Common myeloid progenitor, CD34-positive (primary cell): ENCODE measurements at places on chromosomes 13 and 19.

GRCh38 chr19:45791744-45792469, 738 bp downstream of the DMWD start:
- no peak for DNase-seq

DNA sequence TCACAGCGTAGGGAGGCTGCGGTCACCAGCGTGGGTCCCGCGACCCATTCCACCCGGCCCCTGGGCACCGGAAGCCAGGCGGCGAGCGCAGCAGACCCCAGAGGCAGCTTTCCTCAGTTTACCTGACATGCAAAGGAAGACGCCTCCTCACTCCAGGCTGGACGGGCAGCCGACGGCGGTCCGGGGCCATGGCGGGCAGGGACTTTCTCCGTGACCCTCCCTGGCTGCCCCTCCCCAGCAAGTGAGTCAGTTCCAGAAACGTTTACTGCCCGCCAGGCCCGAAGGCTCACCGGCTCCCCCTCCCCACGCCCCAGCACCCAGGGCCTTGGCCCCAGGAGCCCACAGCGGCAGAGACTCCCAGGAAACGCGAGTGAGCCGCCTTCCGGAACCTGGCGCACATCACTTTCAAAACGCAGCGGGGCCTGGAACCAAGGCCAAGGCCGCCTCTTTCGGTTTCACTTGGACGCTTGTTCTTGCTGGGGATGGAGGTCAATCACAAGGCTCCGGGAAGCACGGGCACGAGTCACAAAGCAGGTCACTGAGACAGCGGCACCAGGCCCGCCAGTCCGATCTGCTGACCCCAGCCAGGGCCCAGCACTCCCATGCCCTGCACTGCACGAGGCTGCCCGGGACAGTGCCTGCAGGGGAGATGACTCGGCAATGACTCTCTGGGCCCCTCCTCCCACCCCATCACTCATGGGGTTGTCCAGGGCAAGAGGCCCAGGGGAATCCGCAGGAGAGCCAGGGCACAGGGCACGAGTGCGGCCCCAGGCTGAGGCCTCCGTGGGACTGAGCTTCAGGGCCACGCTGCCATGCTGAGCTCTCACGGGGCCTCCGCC, 5.3 kb downstream of the SBNO2 start:
- DNase-seq: no peak

GRCh38 chr19:34484328-34484727, 2.8 kb downstream of the WTIP start:
- no peak for DNase-seq

GRCh38 chr19:5684694-5685430, 4.0 kb downstream of the HSD11B1L start:
- no peak for DNase-seq

DNA sequence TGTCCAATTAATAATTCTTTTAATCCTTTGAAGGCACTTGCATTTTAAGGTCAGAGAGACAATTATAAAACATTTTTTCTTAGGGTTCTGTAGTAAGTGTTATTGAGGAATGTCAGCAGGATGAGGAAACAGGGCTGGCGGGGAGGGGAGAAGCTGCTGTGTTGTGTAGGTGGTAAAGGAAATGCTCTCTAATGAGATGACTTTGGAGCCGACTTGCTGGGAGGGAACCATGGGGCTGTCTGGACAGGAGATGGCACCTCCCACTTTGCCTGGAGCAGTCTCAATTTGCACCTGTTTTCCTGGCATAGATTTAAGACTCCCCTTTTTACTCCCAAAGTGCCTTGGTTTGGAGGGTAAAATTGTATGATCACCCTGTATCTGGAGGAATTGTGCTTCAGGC, 230.4 kb downstream of the ATP8A2 start:
- no peak for DNase-seq

DNA sequence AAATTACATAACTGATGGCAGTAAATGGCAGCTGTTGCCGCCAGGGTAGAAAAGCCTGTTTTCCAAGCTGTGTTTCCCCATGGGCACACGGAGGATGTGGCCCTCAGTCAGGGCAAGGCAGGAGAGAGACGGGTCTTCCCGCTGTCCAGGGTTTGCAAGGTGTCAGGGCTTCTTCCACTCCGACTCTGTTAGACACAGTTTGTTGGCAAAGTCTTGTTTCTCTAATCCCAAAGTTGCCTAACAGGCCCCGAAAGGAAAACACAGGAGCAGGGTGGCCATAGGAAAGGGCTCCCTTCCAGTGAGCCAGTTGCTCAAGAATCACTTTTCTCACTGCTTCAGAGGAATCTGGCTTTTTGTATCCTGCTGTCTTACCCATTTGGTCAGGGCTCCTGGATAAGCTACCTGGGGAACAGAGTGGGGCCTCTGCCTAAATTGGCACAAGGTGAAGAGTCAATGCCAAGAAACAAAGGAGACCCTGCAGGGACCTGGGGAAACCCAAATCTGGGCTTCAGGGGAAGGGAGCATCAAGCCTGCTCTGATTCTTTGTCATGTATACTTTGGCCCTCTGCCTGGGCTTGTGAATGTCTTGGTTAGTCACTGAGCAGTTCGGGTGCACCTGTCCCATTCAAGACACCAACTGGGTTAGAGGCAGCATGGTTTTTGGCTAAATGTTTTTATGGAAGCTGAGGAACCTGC, 29.0 kb upstream of the CXCL17 start:
- DNase-seq: no peak

GRCh38 chr19:18559685-18560084, 2.0 kb downstream of the KXD1 start:
- DNase-seq: no peak

GRCh38 chr13:20369886-20370361, 137.8 kb upstream of the GJB6 start:
- no peak for DNase-seq
